OCI-LY7 (cell line): ENCODE measurements at places on chromosomes 12 and 14.

DNA sequence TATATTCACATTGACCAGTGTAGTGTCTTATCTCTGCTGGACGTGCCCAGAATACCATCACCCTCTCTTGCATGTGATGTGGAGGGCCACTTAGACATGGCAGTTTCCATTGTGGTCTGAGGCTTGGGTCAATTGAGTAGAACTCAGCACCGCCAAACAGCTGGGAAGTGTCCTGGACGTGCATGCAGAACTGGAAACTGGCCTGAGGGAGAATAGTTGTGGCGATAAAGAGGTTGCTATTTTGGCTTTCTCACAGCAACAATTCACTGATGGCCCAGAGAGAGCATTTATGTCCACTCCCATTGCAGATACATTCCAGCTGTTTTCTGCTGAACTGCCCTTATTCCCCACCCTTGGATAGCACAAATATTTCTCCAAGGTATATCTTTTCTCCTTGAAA is 210.1 kb upstream of the DAAM1 start:
- DNase-seq: no peak

DNA sequence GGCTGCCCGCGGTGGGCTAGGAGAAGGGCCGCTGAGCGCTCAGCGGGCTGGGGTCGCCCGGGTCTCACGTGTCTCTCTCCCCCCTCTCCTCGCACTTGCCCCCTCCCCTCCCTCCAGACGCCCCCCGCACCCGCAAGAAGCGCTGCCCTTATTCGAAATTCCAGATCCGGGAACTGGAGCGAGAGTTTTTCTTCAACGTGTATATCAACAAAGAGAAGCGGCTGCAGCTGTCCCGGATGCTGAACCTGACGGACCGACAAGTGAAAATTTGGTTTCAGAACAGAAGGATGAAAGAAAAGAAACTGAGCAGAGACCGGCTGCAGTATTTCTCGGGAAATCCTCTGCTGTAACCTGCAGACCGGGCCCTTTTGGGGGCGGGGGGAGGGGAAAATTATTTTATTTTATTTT is 314 bp upstream of the HOTAIR start:
- peak; percentile 74 for DNase-seq

GRCh38 chr12:115840159-115840558 is 437.3 kb downstream of the MED13L start:
- DNase-seq: no peak

GRCh38 chr12:90173499-90174197 is 465.0 kb upstream of the ATP2B1 start:
- DNase-seq: no peak

DNA sequence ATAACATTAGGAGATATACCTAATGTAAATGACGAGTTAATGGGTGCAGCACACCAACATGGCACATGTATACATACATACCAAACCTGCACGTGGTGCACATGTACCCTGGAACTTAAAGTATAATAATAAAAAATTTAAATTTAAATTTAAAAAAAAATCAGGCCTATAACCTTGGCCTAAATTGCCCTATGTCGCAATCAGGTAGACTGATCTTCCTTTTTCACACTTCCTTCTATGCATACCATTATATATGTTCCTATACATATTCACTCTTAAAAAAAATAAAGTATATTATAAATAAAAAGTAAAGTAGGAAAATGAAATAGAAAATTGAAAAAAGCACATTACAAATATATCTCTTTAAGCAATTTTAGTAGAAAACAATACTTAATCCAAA is 117.7 kb upstream of the GARIN2 start:
- DNase-seq: no peak

DNA sequence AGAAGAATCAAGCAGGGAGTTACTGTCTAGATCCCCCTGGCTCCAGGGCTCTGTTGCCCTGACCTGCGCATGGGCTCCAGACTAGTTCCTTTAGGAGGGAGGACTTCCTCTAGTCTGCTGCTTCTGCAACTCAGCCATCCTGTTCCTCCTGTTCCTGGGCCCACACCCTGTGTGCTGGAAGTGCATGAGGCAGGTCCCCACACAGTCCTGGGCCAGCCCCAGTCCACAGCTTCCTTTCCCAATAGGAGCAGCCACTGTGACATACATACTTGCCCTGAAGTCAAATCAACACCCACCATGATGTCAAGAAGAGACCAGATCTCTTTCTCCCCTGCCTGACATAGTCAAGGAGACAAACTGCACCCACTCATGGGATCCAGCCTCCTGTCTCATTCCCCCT is 1.3 kb downstream of the SDR9C7 start:
- DNase-seq: no peak
